NCI-H1694 (cell line): ENCODE measurements at places on chromosomes 1 and 21.

DNA sequence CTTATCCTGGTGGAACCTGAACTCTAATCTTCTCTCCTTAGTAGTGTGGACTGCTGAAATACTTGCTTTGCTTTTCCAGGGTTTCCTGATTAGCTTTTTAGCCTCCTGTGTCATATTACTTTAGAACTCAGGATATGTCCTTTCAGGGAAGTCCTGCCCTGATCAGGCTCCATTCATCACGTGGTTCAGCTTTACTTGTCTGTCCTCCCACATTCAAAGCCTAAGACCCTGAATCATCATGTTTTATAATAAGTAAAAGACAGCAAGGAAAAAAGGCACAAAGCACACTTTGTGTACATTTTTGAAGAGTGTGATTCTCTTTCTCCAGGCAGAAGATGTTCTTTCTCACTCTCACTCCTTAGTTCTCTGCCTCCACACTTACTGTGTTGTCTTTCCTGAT lies 70.6 kb downstream of the PATJ start:
- no peak for DNase-seq

DNA sequence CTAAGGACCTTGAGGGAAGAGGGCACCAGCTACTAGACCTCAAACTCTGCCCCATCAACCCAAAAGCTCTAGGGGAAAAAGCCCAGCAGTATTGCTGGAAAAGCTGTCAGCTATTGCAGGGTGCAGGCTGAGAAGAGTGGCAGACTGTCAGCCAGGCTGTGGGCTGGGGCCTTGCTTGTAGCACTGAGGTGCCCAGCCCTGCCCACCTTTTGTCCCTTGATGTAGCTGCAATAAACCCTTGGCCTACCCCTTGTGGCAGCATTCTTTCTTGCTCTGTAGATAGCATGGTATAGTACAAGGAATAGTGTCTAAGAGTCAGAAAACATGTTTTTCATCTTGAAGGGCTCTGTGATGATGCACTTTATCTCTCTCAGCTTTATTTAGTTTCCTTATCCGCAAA lies 39.4 kb downstream of the CDC14A start:
- no peak for DNase-seq

- peak; percentile 11 for DNase-seq
Observed at GRCh38 chr1:45876000-45876617, 72.7 kb downstream of the MAST2 start.

- peak; percentile 62 for DNase-seq
Observed at GRCh38 chr21:33015096-33015495, 10.6 kb upstream of the OLIG2 start.

DNA sequence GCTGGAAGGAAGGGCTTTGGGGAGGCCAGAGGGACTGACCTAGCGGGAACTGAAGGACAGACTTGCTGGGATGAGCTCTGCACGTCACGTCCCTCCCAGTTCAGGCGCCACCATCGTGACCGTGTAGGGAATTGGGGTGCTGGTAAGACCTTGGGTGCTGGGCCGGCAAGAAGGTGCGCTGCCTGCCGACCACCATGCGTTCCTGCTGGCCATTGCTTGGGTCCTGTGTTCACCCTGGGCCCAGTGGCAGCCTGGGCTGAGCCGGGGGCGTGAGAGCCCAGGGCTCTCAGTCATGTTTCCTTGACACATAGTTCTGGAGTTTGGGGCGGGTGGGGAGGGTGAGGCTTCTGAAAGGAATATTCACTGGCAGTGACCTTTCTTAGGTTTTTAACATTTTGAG lies 176.0 kb downstream of the CAMTA1 start:
- DNase-seq, result no peak

DNA sequence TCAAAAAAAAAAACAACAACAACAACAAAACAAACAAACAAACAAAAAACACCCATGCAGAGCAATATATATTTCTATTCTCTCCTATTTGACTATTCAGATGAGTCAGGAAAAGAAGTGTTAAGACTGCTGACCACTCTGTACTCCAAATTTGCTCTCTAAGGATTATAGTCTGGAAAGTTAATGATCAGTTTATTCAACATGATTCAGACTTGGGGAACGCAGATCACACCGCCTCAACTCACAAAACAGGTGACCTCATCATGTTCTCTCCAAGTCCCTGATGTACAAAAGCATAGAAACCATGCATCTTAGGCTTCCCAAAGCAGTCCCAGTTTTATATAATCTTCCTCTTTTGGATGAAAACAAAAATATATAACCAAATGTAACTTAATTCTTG lies 51.9 kb upstream of the PRRC2C start:
- no peak for DNase-seq

DNA sequence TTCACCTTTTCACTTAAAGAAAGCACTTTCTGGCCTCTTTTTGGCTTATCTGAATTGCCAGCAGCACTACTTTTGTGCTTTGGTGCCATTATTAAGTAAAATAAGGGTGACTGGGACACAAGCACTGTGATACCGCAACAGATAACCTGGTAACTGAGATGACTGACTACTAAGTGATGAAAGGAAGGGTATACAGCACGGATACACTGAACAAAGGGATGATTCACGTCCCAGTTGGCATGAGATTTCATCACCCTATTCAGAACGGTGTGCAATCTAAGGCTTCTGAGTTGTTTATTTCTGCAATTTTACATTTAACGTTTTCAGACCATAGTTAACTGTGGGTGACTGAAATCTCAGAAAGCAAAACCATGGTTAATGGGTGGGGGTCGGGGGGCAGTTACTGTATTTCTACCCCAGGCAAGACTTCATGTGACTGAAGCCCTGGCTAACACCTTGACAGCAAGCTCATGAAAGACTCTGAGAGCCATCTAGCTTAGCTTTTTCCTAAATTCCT lies 102.8 kb downstream of the CLIC6 start:
- DNase-seq, result no peak

GRCh38 chr1:178218550-178218949 lies 124.6 kb downstream of the RASAL2 start:
- no peak for DNase-seq

GRCh38 chr21:43910460-43910859 lies 45.4 kb downstream of the AGPAT3 start:
- no peak for DNase-seq

DNA sequence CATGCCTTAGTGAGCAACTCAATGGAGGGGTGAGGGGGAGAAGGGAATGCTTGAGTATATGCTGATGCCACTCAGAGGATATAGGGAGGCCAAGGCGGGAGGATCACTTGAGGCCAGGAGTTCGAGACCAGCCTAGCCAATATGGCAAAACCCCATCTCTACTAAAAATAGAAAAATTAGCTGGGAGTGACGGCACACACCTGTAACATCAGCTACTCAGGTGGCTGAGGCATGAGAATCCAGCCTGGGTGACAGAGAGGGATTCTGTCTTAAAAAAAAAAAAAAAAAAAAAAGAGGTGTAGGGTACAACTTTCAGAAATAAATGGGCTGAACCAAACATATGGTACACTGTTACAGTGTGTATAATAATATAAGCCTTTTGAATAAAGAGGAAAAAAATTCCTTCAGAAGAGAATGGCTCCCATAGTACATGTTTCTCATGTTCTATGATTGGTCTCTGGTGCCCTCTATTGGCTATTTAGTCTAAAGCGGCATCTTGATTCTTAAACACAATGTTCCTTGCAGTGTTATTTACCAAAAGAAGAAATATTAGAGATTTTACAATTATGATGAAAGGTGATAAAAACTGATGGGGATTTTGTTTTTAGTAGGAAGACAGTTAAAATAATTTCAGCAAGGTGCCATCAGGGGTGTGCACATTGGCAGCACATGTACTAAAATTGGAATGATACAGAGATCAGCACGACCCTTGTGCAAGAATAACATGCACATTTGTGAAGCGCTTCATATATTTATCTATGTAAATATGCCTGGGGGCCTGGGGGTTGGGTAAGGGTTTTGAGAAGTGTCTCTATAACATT lies 109.8 kb downstream of the PATJ start:
- DNase-seq, result peak; percentile 88

- DNase-seq, result no peak
Observed at GRCh38 chr1:204287466-204287891, 72.2 kb downstream of the PLEKHA6 start.

DNA sequence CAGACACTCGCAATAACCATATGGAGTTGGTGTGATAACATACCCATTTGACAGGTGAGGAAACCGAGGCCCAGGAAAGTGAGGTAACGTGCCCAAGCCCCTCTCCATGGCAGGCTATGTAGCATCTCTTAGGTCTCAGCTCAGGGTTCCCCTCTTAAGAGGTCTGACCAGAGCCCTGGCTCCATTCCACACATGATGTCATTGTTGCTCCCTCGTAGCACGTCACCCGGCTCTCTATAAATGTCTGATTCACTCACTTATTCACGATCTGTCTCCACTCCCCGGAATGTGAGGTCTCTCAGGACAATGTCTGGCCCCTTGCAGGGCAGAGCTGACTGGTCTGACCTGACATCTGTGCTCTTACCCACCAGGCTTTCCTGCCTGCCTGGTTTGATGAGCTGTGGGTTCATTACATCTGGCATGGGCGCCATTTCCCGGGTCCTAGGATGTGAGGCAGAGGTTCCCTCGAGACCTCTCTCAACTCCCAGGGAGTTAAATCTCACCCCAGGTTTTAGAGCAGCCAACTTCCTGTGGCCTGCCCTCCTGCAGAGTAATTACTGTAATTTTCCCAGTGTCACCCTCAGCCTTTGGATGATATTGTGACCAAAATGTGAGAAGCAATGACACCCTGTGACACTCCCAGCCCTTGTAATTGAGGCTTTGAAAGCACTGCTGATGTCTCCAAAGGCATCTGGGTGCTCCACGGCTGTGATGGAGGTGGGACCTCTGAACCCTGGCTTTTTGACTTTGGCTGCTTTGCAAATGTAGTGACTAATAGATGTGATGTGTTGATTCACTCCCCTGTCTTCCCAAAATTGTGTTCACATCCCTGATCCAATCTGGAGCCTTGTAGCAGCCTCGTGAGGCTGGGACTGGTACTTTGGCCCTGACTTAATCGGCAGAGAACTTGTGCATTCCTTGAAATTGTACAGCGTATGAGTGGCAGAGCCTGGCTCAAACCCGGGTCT lies 10.6 kb downstream of the ACTL8 start:
- DNase-seq, result no peak

- DNase-seq, result no peak
Observed at GRCh38 chr1:188949701-188950100, 1528.0 kb downstream of the BRINP3 start.
